ENCODE measurements at places on chromosomes 7 and 10.

GRCh38 chr10:8193546-8193945, 139.1 kb downstream of the GATA3 start:
- no peak for DNase-seq

DNA sequence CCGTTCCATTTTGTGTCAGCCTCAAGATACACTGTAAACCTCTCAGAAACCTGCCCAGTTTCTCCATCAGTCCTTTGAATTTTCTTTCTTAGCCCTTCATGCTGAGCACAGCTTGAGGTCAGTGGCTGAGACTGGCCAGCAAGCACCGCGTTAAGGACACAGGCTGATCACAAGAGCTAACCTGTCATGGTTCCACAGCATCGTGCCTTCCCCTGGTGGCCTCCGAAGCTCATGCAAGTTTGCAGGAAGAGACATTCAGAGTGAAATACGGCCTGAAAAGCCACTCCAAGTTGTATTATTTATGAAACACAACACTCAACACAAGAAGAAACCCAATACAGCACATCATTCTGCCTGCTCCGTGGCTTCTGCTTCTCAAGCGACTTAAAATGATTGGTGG, 57.0 kb upstream of the PFKP start:
- DNase-seq = no peak

DNA sequence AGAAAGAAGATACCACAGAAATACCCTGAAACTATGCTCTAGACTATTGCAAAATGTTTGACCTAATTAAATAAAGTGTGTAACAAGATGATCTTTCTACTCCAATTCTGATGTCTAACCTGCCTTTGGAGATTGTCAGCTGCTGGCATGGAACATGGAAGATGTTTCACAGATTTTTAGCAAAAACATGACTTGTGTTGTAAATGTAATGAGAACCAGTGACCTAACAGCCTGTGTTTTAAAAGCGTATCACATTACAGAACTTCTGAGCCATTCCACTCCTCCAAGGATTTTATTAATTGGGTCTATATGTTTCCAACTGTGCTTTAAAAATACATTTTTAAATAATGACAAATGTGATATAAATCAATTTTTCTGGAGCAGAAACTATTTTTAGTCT, 526.3 kb upstream of the SEMA3D start:
- no peak for DNase-seq

DNA sequence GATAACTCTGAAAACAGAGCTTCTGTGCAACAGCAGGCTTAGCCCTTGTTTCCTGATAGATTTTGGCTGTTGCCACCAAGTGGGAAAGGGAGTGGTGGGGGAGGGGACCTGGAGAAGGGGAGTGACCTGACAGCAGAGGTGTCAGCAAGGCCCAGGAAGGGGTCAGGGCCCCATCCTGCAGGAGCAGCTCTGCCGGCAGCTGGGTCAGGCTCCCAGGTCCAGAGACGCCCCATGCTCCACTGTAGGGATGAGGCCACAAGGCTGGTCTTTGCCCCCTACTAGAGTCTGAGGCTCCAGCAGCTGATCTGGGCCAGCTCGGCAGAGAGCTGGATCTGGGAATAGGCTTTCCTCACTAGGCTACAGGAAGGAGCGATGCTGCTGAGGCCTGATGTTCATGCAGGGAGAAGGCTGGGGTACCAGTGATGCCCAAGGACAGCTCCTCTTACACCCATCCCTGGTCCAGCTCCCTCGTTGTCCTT, 44.0 kb upstream of the ZMIZ1 start:
- peak; percentile 79 for DNase-seq

DNA sequence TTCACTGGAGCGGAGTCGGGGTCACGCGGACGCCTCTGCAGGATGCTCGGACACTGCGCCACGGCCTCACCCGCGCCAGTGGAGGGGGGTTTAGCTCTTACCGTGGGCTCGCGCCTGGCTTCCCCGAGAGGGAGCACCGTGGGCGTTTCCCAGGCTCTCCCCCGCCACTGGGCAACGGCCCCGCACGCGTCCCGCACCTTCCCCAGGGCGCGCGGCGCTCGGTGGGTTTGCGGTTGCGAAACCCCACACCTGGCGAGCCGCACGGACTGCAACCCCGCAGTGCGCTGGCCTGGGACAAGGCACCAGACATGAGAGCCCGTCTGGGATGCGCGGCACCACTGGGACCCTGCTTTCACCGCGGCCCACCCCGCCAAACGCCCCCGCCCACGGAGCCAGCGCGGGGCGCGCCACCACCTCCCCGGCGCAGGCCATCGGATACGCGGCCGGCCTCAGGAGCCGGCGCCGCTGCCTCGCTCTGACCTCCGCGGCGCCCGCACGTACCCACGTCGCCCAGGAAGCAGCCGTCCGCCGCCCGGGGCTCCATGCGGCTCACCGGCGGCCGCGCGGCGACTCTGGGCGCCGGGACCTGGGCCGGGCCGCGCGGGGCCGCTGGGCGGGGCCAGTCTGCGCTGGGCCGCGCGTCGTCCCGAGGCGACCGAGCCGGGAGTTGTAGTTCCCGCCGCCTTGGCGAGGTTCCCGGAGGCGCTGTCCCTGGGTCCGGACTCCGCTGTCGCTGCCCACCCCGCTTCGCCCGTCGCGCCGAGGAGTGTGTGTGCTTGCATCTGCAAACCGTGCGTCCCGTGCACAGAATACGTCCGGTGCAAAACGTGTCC, at the start of gene ASB13:
Gene ASB13, minus strand, starts transcription at position 588 of the 833 bp plus-strand sequence. Its CDS starts 44 bp downstream, at position 544.
- peak; percentile 90 for DNase-seq

- DNase-seq = no peak
Measured at GRCh38 chr10:75650648-75651047, 219.2 kb downstream of the LRMDA start.

- no peak for DNase-seq
Measured at GRCh38 chr10:34824870-34825269, 9.8 kb upstream of the PARD3 start.

DNA sequence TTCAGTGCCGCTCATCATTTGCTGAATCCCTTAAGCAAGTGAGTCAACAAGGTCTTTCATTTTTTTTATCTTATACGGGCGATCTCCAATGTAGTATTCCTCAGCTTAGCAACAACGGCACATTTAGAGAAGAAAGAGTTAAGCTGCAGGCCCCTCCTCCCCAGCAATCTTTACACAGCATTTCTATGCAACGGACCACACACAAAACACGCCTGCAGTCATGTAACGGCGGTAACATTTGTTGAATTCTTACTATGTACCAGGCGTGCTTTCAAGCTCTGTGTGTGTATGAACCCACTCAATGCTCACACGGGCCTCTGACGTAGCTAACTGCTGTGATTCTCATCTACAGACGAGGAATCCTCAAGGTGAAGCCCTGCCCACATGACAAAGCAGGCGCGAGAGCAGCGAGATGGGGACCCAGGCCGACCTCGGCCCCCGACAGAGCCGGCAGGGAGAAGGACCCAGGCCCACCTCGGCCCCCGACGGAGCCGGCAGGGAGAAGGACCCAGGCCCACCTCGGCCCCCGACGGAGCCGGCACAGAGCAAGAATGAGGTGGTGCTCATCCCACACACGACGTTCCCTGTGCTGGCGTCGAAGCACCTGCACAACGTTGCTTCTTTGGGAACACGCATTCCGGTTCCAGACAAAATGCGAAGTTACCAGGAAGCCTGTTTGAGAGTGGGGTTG, 240.7 kb downstream of the ZMYND11 start:
- no peak for DNase-seq

DNA sequence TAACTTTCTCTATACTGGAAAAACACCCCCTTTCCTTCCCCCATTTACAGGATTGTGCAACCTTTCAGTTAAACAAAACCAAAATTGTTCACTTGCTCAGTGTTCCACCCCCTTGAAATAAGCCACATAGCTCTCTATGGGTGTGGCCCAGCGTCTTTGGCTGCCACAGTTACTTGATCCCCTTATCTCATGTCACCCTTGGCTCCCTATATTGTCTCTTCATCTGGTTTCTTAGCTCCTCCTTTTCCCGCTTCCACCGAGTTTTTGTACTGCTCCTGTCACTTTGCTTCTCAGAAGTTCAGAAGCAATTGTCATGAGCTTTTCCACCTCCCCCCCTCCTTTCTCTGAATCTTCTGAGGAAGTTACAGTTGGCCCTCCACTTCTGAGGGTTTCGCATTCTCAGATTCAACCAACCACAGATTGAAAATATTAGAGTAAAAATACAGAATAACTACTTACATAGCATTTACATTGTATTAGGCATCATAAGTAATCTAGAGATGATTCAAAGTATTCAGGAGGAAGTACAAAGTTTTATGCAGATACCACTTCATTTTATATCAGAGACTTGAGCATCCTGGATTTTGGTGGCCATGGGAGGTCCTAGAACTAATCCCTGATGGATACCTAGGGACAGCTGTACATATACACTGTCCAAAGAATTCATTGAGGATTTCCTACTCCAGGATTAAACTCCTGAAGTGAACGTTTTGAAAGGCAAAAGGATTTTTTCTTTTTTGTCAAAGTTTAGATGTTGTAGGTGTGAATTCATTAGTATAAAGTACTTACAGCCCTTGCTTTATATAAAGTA, 60.4 kb downstream of the ADD3 start:
- no peak for DNase-seq

GRCh38 chr7:37657816-37658215, 25.8 kb upstream of the GPR141 start:
- no peak for DNase-seq

DNA sequence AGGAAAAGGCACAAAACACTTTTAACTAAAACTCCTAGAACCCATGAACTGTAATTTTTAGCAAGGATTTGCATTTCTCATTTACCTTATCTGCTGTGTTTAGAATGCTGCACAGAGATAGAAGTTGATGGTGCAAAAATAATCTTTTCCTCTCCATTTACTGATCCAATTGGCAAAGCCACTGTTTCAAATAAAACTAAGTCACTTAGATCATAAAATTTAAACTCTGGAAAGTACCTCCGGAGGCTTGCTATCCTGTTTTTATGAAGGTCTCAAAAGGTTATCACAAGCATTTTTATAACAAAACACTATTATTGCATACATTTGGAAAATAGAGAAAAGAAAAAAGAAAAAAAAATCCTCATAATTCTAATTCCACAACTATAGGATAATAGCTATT, 7.6 kb downstream of the CPA2 start:
- no peak for DNase-seq

- no peak for DNase-seq
Measured at GRCh38 chr7:102991540-102992214, 78.9 kb downstream of the LRRC17 start.

DNA sequence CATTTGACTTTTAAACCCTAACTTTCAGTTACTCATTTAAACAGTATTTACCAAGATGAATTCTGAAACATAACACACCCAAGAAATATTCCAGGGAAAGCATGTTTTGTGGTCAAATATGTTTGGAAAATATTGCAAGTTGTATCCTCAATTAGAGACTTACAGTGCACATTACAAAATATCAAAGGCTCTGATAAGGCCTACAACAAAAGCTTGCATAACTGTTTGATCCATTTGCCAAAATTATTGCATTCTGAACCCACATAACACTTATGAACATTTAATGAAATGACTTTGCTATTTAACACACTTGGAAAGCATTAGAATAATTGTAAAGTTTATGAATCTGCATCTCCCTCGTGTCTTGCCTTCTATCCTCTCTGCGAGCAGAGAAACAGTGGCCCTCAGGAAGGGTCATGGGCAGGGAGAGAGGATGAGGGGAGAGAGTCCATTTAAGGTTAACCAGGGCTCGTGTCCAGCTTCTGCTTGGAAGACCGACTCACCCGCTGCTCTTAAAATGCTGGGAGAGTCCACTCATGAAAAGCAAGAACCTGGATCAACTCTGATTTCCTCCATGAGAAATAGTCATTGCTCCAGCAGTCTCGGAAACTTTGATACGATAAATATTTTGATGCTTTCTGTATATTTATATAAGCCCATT, 408.2 kb upstream of the ZMIZ1 start:
- DNase-seq = no peak

DNA sequence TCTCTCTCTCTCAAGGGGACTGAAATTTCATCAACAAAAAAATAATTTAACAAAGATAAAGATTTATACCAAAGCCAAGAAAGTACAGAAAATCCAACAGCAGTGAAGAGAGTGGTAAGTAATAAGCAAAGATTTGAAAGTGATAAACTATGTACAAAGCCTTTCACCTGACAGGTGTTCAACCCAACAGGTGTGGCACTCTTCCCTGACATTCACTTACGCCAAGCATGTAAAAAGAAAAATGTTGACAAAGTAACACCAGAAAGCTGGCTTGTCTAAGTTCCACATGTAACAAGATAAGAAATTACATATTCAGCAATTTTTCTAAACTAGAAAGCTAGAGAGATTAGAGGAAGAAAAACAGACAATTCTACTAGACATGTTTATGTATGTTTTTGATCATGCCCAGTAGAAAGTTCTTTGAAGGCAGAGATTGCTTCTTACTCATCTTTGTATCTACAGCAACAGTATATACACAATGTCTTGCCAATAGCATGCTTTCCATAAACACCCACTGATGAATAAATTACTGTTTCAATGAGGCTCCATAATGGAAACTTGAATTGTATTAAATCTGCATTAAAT, 468.5 kb downstream of the PARD3 start:
- DNase-seq = no peak

DNA sequence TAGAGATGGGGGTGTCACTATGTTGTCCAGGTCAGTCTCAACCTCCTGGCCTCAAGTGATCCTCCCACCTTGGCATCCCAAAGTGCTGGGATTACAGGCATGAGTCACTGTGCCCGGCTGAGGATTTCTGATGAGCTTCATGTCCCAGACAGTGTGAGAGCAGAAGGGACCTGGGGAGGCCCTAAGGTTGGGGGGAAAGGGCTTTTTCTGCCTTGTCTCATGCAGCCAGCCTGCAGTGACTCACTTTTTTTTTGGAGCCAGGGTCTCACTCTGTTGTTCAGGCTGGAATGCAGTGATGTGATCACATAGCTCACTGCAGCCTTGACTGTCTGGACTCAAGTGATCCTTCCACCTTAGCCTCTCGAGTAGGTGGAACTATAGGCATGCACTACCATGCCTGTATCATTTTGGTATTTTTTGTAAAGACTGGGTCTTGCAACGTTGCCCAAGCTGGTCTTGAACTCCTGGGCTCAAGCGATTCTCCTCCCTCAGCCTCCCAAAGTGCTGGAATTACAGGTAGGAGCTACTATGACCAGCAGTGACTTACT, 14.6 kb downstream of the COL26A1 start:
- DNase-seq = no peak

- no peak for DNase-seq
Measured at GRCh38 chr10:90695915-90696676, 161.7 kb downstream of the HTR7 start.

DNA sequence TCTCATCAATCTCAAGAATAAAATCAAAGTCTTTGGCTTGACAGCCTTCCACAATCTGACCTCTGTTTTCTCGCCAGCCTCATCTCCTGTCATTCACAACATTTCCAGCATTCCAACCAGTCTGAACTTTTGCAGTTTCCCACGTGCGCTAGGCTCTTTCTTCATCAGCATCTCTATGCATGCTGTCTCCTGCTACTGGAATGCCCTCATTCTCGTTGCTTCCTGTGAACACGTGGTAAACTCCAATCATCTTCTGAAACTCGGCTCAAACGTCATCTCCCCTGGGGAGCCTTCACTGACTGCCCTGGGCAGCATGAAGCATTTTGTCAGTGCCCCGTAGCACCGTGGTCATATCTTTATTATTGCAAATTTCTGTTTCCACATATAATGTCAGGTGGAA, 12.2 kb upstream of the RSBN1L start:
- DNase-seq = no peak

GRCh38 chr7:4556868-4557793, 125.0 kb upstream of the FOXK1 start:
- no peak for DNase-seq

- DNase-seq = no peak
Measured at GRCh38 chr7:158011941-158012340, 575.7 kb downstream of the PTPRN2 start.

All from mesenteric fat pad (tissue), 1 donor.